ENCODE measurements at places on chromosomes 3 and 15.
A peak's percentile ranks its signal among the peaks of the same experiment; 100 is the strongest.

DNA sequence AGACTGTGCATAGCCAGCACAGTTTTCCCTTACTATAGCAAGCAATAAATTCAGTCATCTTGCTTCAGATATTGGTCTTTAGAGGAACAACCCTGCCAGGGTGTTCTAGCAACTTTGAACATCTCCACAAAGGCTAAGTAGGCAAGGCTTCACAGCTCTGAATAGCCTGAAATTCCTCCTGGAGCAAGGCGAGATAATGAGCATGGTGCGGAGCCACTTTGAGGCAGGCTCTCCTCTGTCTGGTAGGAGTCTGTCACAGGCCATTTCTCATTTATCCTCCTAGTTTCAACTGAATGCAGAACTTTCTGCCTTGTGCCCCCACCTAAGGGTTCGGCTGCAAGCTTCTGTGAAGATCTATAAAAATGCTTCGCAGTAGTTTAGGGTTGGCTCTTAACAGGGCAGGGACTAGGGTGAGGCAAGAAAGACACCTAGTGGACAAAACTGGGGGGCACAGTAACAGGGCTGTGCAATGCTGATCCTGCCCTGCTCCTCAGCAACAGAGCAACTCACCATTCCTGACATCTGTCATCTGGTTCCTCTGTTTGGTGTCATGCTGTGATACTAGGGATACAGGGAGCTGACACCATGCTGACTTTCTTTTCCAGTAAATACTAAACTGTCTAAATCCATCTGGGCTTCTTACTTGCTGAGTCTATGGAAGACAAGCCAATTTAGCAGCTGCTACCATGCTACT is 16.6 kb upstream of the EHHADH start:
- peak; percentile 97 for DNase-seq

DNA sequence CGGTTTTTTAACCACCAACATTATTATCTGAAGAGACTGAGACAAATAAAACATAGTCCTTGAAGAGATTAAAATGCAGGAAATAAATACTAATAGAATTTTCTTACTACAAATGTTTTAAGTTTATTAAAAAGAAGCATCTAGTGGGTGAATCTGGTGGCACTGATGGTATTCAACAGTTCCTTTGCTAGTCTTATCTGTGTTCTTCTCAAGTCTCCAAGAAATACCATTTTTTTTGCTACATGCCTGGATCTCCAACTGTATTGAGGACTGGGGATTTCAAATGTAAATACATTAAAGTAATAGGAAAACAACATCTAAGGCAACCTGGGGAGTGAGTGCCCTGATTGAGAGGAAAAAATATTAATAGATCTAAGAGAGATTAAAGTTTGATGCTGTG is 21.9 kb downstream of the THOC7 start:
- DNase-seq, result no peak

- no peak for DNase-seq
Measured at GRCh38 chr3:55774856-55775255, 287.8 kb upstream of the WNT5A start.

DNA sequence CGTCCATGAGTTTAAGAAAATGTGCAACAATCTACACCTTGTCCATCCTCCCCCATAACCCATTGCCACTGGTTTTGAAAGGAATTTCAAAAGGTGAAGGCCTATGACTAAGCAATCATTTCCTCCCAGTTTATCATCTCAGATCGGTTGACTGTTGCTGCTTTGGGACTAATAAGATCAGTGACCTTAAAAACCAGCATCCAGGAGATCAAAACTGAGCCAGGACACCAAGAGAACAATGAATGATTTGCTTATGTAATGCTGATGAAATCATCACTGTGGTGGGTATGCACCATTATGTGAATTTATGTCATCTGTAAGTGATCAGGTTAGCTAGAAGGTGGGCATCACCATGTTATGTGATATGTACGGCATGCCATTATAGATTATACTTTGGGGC is 195.5 kb downstream of the SSR3 start:
- no peak for DNase-seq

- no peak for DNase-seq
Measured at GRCh38 chr3:62332835-62333244, 40.5 kb downstream of the FEZF2 start.

GRCh38 chr3:54065586-54065985 is 56.8 kb upstream of the CACNA2D3 start:
- DNase-seq, result no peak

DNA sequence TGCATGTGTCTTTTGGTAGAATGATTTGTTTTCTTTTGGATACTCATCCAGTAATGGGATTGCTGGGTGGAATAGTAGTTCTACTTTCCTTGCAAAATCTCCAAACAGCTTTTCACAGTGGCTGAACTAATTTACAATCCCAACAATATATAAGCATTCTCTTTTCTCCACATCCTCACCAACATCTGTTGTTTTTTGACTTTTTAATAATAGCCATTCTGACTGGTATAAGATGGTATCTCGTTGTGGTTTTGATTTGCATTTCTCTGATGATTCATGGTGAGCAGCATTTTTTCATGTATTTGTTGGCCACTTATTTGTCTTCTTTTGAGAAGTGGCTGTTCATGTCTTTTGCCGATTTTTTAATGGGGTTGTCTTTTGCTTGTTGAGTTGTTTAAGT is 55.8 kb downstream of the ST8SIA2 start:
- no peak for DNase-seq

GRCh38 chr3:30720586-30721313 is 114.3 kb downstream of the TGFBR2 start:
- DNase-seq, result no peak

DNA sequence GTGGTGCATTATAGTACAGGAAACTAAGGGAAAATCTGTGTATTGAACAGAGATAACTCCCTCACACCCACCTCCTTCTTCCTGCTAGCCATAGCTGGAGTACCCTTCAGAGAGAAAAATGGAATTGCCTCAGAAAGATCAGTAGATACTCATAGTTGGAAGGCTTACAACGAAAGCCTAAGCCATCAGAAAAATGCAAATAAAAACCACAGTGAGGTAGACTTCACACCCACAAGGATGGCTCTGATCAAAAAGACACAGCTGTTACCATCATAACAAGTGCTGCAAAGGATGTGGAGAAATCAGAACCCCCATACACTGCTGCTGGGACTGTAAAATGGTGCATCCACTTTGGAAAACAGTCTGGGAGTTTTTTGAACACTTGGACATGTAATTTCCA is 7.4 kb upstream of the DLG1 start:
- no peak for DNase-seq

DNA sequence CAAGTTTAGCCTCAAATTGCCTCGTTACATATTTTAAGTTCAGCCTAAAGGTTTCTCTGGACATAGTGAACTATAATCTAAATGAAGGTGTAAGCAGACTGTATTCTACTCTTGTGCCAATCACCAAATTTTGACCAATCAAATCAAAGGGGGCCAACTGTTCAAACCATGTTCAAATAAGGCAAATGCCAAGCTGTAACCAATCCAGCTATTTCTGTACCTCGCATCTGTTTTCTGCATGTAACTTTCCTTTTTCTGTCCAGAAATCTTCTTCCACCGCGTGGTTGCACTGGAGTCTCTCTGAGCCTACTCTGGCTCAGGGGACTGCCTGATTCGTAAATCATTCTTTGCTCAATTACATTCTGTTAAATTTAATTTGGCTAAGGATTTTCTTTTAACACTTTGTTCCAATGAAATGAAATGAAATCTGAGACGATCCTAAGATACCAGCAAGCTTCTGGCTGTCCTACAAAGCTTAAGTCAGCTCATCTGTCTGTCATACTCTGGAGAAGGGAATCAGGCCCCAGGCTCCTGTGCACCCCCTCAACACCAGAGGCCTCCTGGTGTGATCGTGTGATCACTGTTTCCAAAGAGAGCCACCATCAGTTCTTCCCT is 53.2 kb upstream of the ZNF148 start:
- DNase-seq, result no peak

- DNase-seq, result no peak
Measured at GRCh38 chr3:149589332-149589731, 68.5 kb downstream of the WWTR1 start.

DNA sequence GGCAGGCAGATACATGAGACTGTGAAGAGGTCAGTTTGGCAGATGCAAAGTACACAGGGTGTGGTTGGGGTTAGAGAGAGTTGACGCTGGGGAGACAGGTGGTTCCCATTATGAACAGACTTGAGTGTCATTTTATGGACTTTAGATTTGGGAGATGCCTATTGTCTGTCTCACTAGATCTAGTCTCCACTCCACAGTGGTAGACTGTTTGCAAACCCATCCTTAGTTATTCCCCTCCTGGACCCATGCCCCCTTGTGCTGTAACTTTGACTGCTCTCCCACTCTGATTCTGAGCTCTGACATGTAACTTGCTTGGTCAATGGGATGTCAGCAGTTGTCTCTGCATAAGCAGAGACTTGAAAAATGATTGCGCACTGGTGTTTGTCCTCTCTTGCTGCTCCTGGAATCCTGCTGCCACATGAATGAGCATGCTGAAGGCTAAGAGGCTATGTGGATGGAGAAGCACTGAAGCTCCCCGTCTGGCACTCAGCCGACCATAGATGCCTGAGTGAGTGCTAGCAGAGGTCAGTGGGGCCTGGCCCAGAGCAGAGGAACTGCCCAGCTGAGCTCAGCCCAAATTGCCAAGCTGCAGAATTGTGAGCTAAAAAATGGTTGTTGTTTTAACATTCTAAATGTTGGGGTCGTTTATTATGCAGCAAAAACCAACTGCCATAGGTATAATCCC is 88.2 kb downstream of the FAM43A start:
- no peak for DNase-seq

GRCh38 chr3:133944641-133945380 is 49.1 kb upstream of the RAB6B start:
- DNase-seq, result no peak
